ENCODE measurements at places on chromosomes 16 and 17.

GRCh38 chr16:30929167-30929566, 5.8 kb downstream of the FBXL19 start:
- no peak for DNase-seq

GRCh38 chr16:90016339-90016950, 2.8 kb downstream of the DBNDD1 start:
- no peak for DNase-seq

DNA sequence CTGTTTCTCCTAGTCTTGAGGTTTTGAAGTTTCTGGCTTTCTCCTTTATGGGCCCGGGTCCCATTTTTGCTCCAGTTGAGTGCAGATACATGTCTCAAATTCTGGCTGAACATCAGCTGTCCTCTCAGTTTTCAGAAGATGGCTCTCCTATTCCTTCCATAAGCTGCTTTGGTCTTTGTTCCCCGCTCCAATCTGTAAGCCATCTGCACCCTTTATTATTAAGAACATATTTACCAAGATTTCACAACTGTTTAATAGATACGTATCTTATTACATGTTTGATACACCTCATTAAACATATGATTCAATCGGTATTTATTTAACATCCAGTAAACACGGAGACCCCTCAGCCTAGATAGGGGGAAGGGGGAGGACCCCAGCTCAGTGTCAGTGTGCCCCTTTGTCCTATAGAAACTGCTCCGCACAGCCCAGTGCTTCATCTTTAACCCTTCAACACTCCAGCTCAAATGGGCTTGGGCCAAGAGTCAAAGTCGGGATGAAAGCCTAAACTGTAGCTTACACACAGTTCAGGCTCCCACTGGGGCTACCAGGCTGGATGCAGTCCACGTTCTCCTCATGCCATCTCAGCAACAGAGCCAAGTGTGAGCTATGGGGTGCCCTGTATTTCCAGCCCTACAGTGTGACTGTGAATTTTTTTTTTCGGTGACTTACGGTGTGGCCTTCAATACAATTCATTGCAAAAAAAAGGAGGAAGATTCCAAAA, 166.0 kb upstream of the ZFHX3 start:
- DNase-seq = no peak

GRCh38 chr17:10018461-10018891, 113.4 kb upstream of the RCVRN start:
- no peak for DNase-seq

DNA sequence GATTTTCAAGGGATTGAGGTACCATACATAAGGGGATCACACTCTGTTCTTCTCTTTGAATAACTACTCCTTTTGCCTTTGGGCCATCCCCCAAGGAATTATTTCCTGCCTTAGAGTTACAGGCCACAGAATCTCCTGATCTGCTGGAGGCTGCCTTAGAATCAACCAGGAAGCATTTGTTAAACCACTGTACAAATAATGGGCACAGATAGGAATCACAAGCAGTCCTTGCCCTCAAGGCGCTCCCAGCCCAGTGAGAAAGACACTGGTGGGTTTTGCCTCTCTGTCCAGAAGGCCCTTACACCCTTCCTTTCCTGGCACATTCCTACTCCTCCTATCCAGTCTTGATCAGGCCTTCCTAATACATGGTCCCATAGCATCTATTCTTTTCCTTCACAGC, 45.9 kb downstream of the MRTFB start:
- peak; percentile 80 for DNase-seq

DNA sequence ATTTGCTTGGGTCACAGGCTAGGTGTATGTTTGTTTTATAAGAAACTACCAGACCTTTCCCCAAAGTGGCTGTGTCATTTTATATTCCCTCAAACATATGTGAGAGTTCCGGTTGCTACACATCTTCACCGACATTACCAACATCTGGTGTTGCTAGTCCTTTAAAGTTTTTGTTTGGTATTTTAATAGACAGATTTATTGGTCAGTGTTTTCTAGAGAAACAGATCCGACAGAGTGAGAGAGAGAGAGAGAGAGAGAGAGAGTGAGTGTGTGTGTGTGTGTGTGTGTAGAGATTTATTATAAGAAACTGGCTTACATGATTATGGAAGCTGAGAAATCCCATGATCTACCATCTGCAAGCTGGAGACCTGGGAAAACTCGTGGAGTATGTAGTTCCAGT, 31.0 kb downstream of the LDHD start:
- no peak for DNase-seq

DNA sequence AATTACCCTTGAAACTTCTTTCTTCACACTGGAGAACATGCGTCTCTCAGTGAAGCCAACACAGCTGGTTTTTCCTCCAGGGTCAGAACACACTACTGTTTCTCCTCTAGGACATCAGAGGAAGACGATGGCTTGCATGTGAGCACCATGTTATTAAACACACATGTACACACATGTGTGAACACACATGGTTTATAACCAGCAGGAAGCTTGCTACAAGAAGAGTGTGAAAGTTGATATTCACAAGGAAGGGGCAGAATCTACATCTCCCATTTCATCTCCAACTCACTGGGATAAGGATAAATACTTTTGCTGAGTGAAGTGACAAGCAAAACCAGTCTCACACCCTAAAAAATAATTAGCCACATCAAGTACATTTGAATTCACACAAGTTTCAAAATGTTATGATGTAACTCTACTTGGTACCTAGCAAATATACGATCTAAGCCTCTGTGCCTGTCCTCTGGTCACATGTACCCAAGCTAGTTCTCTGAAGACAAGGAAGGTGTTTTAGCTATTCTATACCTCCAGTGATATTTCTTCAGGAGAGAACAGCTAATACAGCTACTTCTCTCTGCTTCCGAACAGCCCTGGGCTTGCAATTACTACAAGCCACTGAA, 127.7 kb downstream of the PARN start:
- DNase-seq = no peak

DNA sequence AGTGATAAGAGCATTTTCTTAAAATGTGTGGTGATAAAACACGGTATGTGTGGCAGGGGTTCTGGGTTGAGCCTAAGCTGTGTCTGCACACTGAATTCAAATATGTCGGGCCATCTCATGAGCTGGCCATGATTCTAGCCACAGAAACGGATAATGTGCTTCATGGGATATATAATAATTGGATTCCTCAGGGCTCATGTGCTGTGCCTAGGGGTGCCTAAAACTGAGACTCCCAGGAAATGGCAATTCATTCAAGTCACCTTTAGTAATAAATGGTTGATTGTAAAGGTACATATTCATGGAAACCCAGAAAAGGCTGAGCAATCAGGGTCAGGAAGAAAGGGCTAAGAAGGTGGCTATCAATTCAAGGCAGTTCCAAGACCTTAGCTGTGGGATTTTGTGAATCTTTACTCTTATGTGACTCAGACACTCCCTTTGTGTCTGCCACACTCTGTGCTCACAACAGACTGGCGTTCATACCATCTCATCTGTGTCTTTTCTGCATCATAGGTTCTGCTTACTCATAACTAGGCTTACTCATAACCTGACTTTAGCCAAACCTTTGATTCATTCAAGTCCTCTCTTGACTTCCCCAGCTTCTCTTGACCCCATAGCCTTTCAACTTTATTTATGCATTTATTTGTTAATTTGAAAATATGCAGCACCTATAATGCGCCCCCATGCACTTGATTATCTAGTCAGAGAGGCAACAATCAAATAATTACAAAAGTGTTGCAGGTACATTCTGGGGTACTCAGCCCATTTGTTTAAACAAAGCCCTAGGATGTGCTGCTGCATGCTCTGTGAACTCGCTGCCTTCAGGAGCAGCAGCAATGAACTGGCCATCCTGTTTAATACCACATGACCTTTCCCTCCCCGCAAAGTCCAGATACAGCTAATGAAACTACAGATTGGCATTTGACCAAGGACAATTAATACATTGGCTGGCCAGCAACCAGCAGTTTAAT, 28.4 kb upstream of the MED13 start:
- no peak for DNase-seq

DNA sequence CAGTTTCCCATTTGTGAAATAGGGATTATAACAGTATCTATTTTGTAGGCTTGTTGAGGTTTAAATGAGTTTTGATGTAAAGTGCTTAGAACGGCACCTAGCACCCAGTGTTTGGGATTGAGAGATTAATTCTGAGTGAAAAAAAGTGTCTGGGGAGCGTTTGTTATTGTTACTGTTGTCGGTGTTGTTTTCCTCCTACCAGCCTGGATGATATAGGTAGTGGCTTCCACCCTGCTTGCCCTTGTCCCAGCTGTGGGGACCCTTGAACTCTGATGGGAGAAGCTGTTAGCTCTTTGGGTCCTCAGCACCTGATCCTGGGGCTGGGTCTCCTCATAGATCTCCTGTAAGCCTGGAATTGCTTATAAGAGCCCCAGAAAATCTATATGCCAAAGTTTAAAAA, 4.9 kb downstream of the FMNL1 start:
- no peak for DNase-seq

- no peak for DNase-seq
Observed at GRCh38 chr16:12168074-12169000, 191.8 kb downstream of the SNX29 start.

GRCh38 chr16:60392380-60392779, 1643.9 kb downstream of the CDH8 start:
- no peak for DNase-seq

DNA sequence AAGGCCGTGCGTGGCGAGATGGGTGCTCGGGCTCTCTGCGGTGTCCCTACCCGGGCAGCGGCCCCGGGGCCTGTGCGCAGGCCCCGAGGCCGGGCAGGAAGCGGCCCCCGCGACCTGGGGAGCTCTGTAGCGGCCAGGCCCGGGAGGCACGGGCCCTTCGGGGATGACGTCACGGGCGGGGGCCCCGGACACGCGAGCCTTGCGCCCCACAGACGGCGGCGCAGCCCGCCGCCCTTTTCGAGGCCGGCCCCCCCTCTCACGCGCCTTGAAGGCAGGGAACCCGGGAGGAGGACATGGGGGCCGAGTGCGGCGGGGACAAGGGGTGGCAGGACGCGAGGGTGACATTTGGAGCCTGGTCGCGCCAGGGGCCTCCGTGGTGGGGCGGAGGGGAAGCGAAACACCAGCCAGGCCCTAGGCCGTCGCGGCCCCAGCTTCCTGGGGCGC, 1.1 kb downstream of the RAI1 start:
- no peak for DNase-seq

DNA sequence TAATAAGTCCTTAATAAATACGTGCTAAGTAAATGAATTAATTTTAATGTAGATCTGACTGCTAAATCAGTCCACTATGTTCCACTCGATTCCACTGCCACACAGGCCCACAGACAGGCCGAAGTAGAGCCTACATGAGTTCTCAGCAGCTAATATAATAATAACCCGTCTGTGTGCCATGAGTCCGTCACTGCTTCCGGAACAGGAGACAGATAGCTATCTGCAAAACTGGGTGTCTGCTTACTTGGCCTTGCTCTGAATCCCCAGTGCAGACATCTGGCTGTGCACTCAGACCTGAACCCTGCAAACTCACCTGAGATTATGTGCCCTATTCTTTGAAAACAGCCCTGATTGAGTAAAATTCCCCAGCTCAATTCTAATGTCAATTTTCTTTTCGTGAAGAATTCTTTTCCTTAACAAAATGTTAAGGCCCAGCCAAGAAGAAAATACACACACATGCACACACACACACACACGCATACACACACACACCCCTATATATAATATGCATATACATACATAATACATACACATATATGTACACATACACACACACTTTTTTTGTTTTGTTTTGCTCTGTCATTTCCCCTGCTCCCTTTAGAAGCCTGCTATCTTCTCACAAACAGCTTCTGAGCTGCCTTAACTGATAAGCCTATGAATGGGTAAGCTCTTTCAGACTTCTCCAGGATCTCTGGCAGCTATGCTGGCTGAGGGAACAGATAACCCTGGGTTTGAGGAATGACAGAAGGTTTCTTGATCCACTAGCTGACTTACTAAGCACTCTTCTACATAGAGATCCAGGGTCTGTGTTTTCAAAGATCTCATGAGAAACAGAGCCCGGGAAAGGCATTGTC, 39.8 kb upstream of the TOM1L1 start:
- no peak for DNase-seq

DNA sequence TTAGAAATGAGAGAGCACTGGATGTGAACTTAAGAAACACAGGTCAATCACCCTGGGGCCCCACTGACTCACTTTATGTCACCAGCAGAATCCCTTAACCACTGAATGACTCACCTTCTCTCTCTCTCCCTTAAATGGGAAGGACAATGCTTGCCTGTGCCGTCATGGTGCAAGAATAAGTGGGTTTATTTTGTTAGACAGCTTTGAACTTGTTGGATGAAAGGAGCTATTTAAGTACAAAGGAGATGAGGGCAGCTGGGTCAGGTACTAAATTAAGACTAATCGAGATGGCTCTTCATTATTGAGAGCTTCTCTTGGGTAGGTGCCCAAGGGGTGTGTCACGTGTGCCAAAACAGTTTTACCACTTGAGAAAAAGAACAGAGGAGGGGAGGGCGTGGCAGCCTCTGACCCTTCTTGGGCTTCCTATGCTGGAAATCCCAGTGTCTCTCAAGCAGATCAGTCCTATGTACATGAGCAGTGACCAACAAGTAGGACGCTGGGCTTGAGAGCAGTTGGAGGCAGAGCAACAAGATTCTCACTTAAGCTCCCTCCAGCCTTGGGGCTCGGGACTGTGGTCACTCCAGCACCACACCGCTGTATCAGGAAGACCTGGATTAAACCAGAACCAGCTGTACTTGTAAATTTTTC, 6.7 kb upstream of the KRT31 start:
- DNase-seq = no peak

DNA sequence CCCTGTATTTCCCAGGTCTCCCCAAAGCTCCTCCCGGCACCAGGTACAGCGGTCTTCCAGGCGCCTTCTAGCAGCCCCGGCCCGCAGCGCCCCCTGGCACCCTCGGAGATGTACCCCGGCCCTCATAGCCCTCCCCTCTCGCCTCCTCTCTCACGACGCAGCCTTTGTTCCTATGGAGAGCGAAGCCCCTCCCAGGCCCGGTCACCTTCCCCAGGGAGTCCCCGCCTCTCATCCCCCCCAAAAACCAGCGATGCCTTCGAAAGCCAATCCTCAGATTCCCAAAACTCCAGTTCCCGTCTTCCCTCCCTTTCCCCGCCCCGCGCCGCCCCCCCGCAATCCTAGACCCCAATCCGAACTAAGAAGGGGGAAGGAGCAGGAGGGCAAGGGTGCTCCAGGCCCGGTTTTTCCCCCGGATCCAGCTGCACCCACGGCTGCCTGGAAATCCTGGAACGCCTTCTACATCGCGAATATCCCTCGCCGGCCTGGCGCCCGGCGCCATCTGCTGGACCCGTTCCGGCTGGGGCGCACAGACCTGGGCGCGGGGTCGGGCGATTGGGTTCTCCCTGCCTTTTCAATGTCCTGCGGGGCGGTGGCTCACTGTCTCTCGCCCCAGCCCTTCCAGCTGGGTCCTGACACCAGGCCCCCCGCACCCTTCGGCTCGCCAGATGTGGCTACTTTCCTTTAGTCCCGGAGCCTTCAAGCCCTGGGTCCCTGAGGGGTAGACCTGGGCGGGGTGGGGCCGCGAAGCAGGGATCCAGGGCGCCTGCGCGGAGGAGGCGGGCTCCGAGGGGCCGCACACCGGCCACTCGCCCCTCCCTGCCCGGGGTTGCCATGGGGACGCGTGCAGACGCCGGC, at the start of gene DNAH2:
DNAH2 (plus strand) TSS at position 844 of the 855 bp plus-strand sequence. CDS start 1,991 bp downstream, outside the sequence.
- peak; percentile 91 for DNase-seq

- no peak for DNase-seq
Observed at GRCh38 chr17:77208856-77209255, 68.1 kb downstream of the SEC14L1 start.

GRCh38 chr16:50618238-50618918, 62.7 kb downstream of the SNX20 start:
- no peak for DNase-seq

- no peak for DNase-seq
Observed at GRCh38 chr16:74521691-74522090, 85.2 kb downstream of the GLG1 start.

GRCh38 chr17:21193031-21193430, 20.9 kb downstream of the TMEM11 start:
- DNase-seq = no peak

- DNase-seq = peak; percentile 35
Observed at GRCh38 chr16:49556606-49557446, 183.2 kb downstream of the C16orf78 start.
